MM.1S (cell line): ENCODE measurements at places on chromosomes 13 and 19.

- peak; percentile 93 for DNase-seq
Observed at GRCh38 chr19:41945135-41945766, 13.9 kb downstream of the RABAC1 start.

GRCh38 chr13:47399599-47399998 is 502.7 kb upstream of the HTR2A start:
- DNase-seq, result no peak

- DNase-seq, result no peak
Observed at GRCh38 chr13:77143431-77143830, 116.5 kb upstream of the FBXL3 start.

GRCh38 chr19:10211061-10211460 is 16.3 kb upstream of the DNMT1 start:
- no peak for DNase-seq

- no peak for DNase-seq
Observed at GRCh38 chr13:112688560-112689302, 1.1 kb upstream of the ATP11A start.

- peak; percentile 87 for DNase-seq
Observed at GRCh38 chr19:10230861-10231611, at the start of gene S1PR2. TSS of gene S1PR2 (minus strand) at chr19:10231331. CDS start at chr19:10224905, 6,426 bp downstream.

DNA sequence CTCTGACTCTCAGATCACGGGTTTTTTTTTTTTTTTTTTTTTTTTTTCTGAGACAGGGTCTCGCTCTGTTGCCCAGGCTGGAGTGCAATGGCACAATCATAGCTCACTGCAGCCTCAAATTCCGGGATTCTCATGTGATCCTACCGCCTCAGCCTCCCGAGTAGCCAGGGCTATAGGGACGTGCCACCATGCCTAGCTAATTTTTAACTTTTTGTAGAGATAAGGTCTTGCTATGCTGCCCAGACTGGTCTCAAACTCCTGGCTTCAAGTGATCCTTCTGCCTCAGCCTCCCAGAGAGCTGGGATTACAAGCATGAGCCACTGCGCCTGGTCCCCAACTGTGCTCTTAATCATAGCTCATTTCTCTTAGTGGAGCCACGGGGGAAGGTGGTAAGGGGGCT is 4.6 kb upstream of the GRAMD1A start:
- DNase-seq, result no peak

GRCh38 chr13:30708541-30708940 is 26.8 kb upstream of the ALOX5AP start:
- no peak for DNase-seq

- DNase-seq, result no peak
Observed at GRCh38 chr13:39776439-39776838, 121.0 kb downstream of the COG6 start.
